ENCODE measurements at places on chromosomes 7 and 10. TPM values are rescaled to one million over a fixed set of nuclear protein-coding genes. Genes with fewer than 3 reads are reported as not detected.

GJD4 gene
- not detected for total RNA-seq

GPRIN2 gene
- 0.10 TPM for total RNA-seq

CFAP69 gene
- total RNA-seq: 0.88 TPM

ELN gene
- 1.8 TPM for total RNA-seq

FMC1 gene
- 7.5 TPM for total RNA-seq

GSDME gene
- 47.1 TPM for total RNA-seq

CYP2W1 gene
- total RNA-seq: not detected

ANXA8L1 gene
- total RNA-seq: 0.06 TPM

CALHM3 gene
- total RNA-seq: not detected

ADGRA1 gene
- total RNA-seq: not detected

HMX3 gene
- not detected for total RNA-seq

SLC35G1 gene
- total RNA-seq: 2.7 TPM

CHST15 gene
- total RNA-seq: 68.1 TPM

CRTAC1 gene
- 1.6 TPM for total RNA-seq

NPFFR1 gene
- not detected for total RNA-seq

CLDN4 gene
- total RNA-seq: 0.93 TPM

GIMAP1 gene
- 12.1 TPM for total RNA-seq

GSAP gene
- total RNA-seq: 2.7 TPM

MRLN gene
- total RNA-seq: not detected

ARHGAP22 gene
- total RNA-seq: 65.8 TPM

MLXIPL gene
- total RNA-seq: not detected

SCIN gene
- 0.58 TPM for total RNA-seq

PSD gene
- total RNA-seq: 0.35 TPM

CPSF4 gene
- total RNA-seq: 28.9 TPM

GRM3 gene
- total RNA-seq: not detected

WDR86 gene
- 1.5 TPM for total RNA-seq

VSTM2A gene
- not detected for total RNA-seq

SORCS1 gene
- not detected for total RNA-seq

PRSS37 gene
- not detected for total RNA-seq

ANKRD61 gene
- not detected for total RNA-seq

ANKRD26 gene
- 3.3 TPM for total RNA-seq

SLC26A3 gene
- total RNA-seq: not detected

MYH16 gene
- total RNA-seq: 0.12 TPM

TRPV6 gene
- not detected for total RNA-seq

TCAF2 gene
- total RNA-seq: 18.5 TPM

GIMAP5 gene
- 28.6 TPM for total RNA-seq

KNDC1 gene
- not detected for total RNA-seq

UTF1 gene
- total RNA-seq: not detected

CDC123 gene
- total RNA-seq: 119 TPM

VWDE gene
- total RNA-seq: not detected

BCCIP gene
- total RNA-seq: 27.8 TPM

PLEKHS1 gene
- not detected for total RNA-seq

Data from glomerular endothelial cell (primary cell).